Body of pancreas (tissue), 4 donors: ENCODE measurements at places on chromosomes 1 and 21.
A peak's percentile ranks its signal among the peaks of the same experiment; 100 is the strongest.

- no peak for DNase-seq
Measured at GRCh38 chr1:228781161-228781808, 46.0 kb downstream of the RHOU start.

DNA sequence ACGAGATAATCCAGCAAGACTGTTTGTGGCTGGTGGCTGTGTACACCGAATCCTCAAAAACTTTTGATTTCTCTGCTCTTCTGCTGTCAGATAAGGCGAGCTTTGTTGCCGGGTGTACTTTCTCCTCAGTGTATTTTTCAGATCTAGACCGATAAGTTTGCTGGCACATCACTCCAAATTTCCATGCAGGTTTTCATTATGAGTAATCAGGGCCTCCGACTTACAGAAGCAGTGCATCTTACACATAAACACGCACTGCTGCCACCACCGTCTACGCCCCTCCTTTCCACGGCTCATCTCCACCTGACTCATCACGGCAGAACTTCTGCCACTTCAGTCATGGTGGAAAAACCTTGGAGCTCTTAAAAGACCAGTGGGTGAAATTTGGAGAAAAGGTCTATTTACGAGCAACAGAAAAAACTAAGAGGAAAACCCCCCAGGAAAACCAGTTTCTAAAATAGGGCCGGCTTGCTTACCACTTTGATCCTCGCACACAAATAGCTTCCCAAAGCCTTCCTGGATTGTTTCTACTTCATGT is 7.7 kb downstream of the ZBTB21 start:
- DNase-seq: no peak

DNA sequence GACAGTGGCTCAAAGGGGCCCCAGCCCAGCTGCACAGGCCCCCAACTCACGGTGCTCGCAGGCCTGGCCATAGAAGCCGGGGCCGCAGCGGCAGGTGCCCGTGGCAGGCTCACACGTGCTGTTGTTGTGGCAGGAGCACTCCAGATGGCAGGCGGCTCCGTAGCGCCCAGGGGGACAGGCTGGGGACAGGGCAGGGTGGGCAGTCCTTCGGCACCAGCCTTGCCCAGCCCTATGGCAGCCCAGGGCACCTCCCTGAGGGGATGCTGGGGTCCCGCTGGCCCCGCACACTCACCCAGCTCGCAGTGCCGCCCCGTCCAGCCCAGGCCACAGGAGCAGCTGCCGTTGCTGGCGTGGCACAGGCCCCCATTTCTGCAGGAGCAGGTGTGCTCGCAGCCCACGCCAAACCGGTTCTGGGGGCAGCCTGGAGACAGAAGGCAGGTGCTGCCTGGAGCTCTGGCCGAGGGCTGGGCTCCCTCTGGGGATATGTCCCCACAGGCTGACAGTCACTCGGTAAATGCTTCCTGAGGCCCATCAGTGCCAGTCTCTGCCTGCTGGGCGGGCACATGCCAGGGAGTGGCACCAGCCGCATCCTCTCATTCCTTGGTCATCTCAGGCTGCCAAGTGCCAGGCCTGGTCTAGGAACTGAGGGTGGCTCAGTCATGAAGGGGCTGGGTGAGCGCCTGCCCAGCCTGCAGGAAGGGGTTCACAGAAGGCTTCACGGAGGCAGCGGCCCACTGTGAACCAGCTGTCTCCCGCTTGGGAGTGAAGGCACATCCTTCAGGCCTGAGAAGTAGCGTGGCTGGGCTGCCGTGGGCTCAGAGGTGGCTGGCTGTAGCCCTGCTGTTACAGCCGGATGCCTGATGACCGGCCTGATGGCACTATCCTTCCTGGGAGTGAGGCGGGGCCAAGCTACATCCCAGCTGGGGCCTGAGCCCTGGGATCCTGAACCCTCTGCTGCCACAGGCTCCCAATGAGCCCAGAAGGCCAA is 40.1 kb downstream of the ARHGEF16 start:
- DNase-seq: no peak

- peak; percentile 46 for DNase-seq
Measured at GRCh38 chr1:147243228-147243685, 773 bp downstream of the CHD1L start.

GRCh38 chr1:62058956-62059355 is 135.7 kb upstream of the L1TD1 start:
- no peak for DNase-seq

DNA sequence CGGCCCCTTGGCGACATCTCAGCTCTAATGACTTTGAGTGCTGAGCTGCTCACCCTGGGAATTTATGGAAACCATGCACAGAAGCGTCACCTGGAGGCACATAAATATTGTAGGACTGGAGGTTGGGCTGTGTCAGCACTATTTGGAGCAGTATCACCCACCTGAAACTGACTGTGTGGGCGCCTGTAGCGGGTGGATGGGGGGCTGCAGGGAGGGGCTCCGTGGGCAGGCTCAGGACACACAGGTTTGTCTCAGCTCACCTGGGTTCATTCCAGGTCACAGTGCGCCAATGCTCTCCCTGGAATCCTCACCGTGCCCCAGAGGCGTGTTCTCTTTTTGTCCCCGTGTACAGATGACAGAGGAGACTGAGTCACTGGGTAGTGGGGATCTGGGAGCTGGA is 74.8 kb upstream of the ACTL8 start:
- DNase-seq: no peak

GRCh38 chr1:79006564-79006963 is at the start of gene ADGRL4:
ADGRL4 (minus strand) TSS chr1:79006730; CDS start chr1:79006654, 76 bp downstream.
- peak; percentile 2 for DNase-seq

DNA sequence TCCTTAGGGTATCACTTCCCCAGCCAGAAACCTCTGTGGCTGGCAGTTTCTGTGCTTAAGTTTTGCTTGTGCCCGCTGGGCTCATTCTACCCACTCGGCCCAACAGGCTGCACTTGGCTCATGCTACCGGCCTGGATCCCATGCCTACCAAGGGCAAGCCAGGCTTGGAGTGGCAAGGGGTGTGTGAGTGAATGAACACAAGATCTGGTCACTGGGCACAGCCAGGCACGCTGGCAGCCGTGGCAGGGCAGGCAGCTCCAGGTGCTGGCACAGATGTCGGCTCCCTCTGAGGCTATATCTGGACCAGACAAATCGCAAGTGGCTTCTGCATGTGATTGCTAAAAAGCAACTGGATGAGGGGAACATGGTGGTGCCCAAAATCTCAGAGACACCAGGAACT is 740.5 kb upstream of the B3GALT2 start:
- DNase-seq: no peak

GRCh38 chr1:234607109-234608024 is 2.6 kb downstream of the IRF2BP2 start:
- peak; percentile 51 for DNase-seq

- DNase-seq: peak; percentile 25
Measured at GRCh38 chr1:111733992-111734341, 5.2 kb downstream of the INKA2 start.

- peak; percentile 22 for DNase-seq
Measured at GRCh38 chr1:217134857-217135568, 411.8 kb upstream of the ESRRG start.

DNA sequence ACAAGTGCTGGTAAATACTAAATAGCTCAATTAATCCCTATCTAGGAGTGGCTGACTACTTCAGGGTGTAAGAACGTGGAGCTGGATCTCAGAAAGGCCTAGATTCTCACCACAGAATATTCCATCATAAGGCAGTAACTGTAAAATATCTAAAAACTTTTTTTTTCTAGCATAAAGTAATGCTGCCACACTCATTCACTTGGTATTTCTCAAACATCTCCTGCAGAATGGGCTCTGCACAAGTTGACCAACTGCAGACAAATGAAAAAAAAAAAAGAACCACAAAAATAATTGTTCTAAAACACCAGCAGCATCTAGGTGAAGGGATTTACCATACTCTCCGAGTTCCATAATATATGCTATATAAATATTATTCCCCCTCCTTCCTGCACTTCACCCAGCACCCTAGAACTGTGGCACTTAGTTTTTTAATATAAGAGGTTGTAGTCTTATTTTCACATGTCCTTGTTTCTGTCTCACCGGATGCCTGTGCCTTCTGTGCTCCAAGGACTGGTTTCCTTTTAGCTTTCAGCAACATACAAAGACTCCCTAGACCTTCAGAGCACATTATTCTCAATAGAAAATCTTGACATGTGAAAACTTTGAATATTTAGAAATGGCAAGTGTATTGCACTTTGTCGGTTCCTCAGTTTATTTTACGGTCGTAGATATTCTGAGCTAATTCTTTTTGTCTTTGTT is 8.9 kb downstream of the VSIG8 start:
- DNase-seq: no peak

- DNase-seq: no peak
Measured at GRCh38 chr1:112263453-112263852, 132.6 kb upstream of the CTTNBP2NL start.

DNA sequence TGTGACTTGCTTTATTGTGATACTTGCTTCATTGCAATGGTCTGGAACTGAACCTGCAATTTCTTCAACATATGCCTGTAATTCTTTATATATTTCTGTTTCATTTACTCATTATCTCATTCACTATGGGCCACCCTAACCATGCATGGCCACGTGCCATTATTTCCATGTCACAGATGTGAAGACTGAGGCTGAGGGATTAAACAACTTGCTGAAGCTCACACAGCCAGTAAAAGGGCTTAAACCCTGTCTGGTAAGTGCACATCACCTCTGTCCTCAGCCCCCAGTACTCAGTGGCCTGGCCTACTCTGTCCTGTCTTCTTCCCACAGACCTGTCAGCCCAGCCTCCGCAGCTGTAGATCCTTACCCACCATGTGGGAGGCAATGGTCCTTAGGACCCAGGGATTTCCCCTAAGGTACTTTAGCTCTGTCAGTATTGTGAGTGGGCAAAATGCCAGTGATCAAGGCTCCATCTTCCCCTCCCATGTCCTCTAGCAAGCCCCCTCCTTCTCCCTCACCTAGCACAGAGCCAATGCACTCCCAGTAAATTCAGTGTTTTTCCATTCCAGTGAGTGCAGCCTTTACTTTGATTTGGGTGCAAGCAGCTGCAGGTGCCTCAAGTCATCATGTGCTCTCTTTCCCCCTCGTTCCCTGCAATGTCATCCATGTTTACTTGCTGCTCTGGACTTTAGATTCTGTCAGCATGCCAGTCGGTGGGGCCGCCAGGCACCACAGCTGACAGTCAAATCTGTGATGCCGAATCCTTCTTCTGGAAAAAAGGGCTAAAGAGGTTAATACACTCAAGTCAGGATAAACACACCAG is 228.2 kb upstream of the PROX1 start:
- peak; percentile 60 for DNase-seq

DNA sequence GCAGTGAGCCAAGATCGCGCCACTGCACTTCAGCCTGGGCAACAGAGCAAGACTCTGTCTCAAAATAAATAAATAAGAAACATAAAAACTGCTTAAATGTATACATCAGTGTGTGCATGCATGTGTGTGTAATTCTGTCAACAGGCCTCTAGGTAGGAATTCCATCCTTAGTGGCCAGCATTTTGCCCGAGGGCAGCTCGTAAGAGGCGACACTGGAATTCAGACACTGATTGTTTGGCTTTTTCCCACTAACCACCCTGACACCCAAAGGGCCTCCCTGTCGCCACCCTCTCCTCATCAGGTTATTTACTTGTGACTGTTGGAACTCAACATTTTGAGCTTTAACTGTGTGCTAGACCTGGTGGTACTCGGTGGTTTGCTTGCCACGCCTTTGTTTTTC is 64.0 kb upstream of the KIF1B start:
- no peak for DNase-seq

DNA sequence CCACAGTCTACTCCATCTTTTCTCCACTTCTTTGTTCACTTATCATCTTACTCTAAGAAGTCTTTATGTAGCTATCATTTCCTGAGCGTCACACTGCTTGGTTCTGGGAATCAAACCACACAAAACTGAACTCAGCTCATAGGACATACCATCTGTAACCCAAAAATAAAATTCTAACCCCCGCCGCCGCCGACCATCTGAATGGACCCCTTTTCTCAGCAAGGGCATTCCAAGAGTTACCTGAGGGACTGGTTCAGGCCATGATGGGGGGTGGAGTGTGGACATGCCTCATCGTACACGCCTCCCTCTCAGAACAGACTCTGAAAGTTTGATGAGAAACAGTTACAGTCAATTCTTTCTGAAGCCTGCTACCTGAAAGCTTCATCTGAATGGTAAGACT is 12.6 kb upstream of the CHI3L2 start:
- no peak for DNase-seq

DNA sequence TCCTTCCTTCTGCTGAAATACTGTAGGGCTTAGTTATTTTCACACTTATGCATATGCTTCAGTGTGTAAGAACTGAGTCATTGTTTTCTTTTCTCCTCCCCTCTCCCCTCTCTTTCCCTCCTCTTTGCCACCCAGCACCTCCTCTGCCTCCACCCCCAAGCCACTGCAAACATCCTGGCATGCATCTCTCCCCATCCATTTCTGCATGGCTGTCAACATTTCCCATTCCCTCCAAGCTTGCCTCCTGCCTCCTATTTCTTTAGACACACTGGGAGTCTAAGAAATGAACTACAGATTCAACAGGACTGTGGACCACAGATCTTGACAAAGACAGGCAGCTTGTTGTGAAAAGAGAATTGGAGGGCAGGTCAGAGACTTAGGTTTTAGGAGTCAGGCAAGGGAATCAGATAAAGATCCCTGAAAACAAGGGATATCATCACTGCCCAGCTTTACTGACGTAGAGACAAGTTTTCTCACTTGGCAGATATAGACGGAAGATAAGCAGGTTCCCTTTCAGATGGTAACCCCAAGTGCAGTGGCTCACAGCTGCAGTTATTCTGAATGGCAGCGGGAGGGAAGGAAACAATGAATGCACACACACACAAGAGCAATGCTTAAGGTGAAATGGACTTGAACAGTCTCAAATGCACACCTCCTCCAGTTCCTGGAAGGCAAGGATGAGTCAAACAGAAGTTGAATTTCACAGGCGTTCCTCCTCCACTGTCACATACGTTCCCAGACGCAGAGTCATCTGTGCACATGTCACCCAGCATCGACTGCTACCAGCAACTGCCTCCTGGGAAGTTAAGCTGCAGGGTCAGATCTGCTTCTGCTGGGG is 56.1 kb downstream of the HIVEP3 start:
- no peak for DNase-seq

DNA sequence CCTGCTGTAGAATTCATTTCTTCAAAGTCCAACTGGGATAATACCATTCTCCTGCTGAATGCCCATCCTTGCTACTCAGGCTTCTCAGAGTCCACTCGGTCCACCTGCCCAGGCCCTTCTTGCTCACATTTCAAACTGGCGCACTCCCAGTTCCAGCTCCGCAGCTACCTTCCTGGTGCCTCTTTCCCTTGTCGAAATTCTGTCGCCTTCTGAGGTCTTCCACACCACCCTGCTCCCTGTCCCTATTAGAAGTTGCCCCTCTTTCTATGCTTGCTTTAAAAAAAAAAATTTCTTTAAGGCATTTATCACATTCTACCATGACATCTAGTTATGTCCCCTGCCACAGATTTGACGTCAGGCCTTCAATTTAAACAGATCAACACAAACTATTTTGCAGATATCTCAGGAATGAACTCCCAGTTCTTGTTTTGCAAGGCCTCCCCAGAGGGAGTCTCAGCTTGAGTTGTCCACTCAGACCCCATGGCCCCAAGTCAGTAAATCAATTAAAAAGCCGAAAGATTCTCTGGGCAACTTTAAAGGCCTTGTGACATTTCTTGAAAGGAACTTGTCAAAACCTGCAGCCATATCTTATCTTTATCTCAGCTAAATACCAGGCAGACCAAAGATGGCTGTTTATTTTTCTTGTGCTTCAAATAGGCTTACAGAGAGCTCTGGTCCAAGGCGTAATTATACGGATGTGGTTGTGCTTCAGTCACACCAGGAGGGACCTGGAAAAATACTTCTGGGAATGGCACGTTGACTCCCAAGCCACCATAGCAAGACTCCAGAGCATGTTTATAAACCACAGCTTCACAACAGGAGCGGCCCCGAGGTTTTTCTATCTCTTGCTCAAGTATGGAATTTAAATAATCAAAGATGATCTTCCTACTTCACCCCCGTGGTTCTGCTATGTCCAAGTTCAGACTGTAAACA is 2.2 kb downstream of the FAM89A start:
- DNase-seq: no peak
